GF-D8 (cell line): ENCODE measurements at places on chromosomes 2 and 18.

DNA sequence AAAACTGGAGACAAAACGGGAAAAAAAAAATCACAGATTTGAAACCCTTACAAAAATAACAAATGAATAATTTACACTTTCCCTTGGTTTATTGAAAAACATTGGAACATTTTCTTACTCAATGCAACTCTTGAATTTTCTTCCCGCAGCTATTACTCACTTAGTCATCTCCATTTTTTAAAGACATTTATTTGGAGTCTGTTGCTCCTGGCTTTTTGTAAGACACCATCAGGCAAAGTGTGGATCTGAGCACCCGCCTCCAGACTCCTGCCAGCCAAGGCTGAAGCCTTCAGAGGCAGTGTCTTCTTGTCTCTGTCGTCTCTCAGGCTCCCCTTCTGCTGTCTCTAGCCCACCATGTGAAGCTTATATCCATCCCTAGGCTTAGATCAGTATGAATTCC lies 46.2 kb downstream of the TRIB2 start:
- no peak for DNase-seq

GRCh38 chr2:150357770-150358467 lies 129.5 kb downstream of the RND3 start:
- DNase-seq, result no peak

- no peak for DNase-seq
These were observed 85.4 kb downstream of the MBD5 start for GRCh38 chr2:148106331-148106730.

DNA sequence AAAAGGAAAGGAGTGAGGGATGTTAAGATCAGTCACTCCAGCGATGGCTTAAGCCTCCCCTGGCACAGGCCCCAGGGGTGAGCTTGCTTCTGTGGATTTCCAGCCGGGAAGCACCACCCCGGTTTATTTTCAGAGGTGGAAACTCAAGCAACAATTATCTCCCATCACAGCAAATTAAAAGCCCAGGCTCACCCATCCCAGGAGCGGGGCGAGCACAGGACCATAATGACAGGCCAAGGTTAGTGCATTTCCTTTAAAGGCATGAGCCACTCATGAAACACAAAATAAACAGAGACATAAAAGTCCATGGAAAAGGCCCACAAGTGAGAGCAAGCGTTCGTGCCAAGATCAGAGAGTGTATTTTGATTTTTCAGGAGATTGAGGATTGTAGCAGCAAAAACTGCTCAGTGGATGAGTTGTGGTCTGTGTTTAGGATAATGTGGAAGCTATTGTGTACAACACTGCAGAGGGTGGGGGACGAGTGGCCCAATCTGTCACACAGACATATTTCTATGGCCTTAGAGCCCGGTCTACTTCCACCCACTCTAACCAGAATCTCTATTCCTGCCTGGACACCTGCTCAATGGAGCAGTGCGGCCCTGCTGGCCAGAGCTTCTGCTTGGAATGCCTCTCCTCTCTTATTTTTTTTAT lies 111.4 kb upstream of the CDC42EP3 start:
- no peak for DNase-seq

GRCh38 chr18:54790109-54790508 lies 38.2 kb upstream of the RAB27B start:
- no peak for DNase-seq

DNA sequence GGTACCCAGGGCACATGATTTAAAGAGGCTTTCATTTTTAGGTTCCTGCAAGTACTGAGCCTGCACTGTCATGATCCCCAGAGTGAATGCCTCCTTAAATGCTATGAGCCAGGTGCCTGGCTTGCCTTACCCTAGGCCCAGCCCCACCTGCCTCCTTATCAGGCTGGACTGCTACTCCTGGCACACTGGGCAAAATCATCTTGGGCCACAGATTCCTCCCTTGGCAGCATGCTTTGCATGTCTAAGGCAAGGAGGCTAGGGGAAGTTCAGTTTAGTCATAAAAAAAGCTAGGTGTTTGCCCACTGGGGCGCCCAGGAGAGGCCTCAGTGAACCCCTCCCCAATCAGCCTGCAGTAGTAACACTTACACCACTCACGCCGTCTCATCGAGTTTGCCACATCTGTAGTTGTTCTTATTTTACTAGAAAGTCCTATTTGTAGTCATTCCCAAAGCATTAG lies 45.1 kb downstream of the LBH start:
- no peak for DNase-seq

- no peak for DNase-seq
These were observed 41.9 kb upstream of the C2orf66 start for GRCh38 chr2:196851088-196851487.

- DNase-seq, result no peak
These were observed 316.8 kb downstream of the PAX3 start for GRCh38 chr2:221981912-221982470.

- no peak for DNase-seq
These were observed 17.9 kb upstream of the TEX51 start for GRCh38 chr2:126880817-126881216.

DNA sequence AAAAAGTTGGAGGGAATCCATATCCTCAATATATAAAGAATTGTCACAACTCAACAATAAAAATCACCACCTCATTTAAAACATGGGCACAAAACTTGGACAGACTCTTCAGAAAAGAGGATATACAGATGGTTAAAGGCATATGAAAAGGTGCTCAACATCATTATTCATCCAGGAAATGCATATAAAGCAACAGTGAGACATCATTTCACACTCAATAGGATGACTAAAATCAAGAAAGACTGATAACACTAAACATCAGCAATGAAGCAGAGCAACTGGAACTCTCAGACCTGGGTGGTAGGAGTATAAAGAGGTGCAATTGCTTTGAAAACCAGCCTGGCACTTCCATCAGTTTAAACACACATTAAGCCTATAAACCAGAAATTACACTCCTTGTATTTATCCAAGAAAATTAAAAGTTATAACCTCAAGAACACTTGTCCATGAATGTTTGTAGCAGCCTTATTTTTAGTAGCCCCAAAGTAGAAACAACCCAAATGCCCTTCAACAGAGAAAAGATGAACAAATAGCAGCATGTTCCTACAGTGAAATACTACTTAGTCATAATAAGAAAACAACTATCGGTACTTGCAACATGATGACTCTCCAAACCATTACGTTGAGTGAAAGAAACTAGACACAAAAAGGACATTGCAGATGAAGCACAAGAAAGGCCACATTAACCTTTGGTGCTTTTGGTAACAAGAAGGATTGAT lies 79.1 kb upstream of the TANC1 start:
- DNase-seq, result no peak

GRCh38 chr18:54558609-54559585 lies 32.1 kb upstream of the DYNAP start:
- no peak for DNase-seq

DNA sequence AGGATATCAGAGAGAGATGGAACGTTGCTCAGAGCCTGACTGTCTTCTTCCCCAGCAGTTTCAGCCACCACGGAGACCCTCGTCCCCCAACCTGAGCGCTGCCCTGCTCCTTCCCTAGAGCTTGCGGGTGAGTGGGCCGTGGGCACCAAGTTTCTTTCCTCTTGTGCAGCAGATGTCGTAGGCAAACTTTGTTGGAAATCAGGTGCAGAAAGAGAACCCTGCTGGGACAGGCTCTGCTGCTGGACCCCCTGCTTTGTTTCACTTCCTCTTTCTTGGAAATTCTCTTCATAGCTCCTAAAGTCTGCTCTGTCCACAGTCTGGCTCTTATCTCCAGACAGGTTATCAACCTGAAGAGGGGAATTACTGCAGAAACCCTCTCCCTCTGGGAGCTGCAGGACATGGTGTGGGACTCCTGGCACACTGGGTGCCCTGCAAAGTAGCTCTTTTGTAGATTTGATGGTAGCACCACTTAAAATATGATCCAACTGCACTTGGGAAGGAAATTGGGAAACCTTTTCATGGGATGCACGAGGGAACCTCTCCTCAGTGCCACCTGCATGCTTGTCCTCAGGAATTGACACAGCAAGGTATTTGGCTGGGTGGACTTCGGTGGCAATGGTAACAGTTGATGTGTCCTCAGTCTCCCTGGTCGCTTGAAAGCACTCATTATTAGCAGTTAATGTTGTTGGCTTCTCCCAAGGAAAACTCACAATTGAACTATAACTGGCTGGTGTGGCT lies 92.2 kb downstream of the ALPK2 start:
- DNase-seq, result no peak

- no peak for DNase-seq
These were observed 137.3 kb downstream of the GALNT14 start for GRCh38 chr2:31000970-31001369.

DNA sequence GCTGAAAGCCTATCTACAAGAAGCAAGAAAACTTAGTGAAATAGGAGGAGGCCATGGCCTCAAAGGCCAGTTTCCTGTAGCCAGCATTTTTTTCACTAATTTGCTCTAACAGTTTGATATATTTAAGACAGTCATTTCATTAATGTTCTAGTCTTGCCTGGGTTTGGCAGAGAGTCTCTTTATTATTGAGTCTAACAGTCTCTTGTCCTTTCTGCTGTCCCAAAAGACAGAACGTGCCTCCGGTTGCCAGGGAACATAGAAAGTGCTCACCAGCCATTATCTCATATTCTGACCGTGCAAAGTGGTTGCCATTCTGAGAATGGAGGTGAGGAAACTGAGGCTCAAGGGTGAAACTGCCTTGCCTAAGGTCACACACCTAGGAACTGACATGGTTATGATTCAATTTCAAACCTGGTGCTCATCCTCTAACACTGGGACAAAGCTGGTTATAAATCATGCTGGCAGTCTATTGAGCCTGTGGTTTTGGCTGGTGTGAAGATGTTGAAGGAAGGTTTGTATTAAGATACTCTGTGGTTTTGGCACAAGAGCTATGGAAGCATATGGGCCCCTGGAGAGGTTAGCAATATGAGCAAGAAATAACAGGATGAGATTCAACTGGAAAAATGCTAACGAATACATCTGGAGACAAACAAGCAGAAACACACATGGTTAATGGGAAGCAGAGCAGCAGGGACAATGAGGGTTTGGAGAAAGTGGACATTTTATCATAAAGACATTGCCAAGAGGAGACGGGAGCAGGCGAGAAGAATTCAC lies 903.3 kb upstream of the KLHL29 start:
- DNase-seq, result no peak

DNA sequence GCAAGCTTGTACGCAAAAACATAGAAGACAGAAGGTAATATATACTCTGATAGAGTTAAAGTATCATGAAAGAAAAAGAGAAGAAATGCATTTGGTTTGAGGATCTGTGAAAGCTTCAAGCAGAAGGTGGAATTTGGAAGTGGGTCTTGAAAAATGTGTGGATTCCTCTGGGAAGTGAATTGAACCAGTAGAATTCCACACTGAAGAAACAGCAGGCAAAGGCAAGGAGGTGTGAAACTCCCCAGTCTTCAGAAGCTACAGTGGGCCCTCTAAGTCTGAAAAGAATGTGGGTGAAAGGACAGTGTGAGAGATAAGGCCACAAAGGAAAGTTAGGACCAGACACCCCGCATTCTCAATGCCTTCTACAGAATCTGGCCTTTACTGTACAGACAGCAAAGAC lies 25.6 kb downstream of the COBLL1 start:
- DNase-seq, result no peak

DNA sequence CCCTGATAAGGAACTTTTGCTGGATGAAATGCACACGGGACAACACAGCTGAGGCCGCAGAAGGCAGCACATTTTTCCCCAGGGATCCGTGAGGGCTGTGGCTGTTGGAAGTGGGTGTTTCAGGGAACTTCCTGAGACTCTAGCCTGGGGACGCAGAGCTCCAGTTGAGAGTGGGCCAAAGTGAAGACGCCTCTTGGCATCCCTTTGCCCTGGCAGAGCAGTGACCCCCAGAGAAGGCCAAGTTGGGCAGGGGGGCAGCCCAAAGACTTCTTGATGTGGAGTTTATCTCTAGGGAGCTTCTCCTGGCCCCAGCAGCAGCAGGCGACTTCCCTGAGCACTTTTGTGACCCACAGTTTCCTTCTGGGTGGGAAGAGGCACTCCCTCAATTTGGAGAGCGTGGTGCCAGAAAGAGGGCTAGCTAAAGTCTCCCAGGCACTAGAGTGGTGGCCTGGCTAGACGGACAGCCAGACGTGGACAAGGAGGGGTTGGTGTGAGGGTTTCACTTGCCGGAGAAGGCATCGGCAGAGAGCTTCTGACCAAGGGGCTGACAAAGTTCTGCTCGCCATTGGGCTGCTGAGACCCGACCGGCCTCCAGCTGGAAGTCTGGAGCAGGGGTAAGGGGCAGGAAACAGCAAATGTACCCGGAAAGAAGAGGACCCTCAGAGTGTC lies 108.8 kb downstream of the ACKR3 start:
- DNase-seq, result no peak

DNA sequence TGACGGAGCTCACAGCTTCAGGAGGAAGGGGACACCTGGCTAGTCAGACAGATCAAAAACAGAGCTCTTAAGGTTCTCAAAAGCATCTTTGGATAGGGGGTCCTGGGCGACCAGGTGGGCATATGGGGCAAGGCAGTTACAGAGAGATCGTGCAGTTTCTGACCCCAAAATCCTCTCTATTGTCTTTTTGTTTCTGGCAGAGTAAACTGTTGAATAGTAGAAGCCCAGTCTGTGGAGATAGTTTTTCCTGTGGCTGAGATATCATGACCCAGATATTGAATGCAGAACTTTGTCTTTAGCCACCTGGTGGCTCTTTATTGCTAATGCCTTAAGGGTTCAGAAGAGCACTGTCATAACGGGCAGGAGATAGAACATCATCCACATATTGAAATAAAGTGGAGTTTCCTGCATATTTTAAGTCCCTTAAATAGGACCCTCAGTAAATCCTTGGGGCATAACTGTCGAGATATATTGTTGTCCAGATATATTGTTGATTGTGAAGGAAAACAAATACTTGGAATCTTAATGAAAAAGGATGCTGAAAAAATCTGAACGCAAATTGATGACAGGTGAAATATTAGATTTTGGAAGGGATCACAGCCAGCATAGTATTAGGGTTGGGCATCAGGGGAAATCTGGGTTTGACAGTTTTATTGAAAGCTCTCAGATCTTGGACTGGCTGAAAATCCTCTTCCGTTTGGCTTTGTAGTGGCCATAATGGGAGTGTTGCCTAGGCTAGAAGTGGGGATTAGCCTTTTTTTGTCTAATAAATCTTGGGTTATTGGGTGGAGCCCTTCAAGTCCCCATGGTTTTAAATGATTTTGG lies 14.1 kb upstream of the ZDBF2 start:
- DNase-seq, result no peak

- no peak for DNase-seq
These were observed 111.6 kb upstream of the CYP1B1 start for GRCh38 chr2:38187541-38188011.

- no peak for DNase-seq
These were observed 263.9 kb downstream of the ALPK2 start for GRCh38 chr18:58364876-58365528.

DNA sequence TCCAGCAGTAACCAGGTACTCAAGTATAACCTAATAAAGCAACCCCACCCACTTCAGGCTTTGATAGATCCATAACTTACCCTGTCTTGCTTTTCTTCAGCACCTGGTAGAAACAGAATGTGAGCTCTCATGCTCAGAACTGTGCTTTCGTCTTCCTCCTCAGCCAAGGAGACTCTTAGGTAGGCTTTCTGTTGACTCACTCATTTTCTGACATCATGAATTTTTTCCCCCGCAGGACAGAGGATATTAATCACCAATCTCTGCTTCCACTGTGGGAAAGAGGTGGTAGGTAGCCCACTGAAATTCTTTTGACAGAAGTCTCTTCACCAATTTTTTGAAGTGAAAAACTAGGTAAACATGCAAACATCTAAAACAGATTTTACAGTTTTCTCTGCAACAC lies 241.2 kb upstream of the KCNJ3 start:
- DNase-seq, result no peak

GRCh38 chr18:26977781-26978180 lies 112.3 kb upstream of the AQP4 start:
- no peak for DNase-seq
